Stimulated activated CD8-positive, alpha-beta memory T cell treated with anti-CD3 and anti-CD28 coated beads, Interleukin-4, amount 100 ng/mL, for 1 hour (primary cell): ENCODE measurements at places on chromosomes 7 and 10.

- DNase-seq: no peak
These were observed 285.7 kb downstream of the RPS24 start for GRCh38 chr10:78319371-78319770.

DNA sequence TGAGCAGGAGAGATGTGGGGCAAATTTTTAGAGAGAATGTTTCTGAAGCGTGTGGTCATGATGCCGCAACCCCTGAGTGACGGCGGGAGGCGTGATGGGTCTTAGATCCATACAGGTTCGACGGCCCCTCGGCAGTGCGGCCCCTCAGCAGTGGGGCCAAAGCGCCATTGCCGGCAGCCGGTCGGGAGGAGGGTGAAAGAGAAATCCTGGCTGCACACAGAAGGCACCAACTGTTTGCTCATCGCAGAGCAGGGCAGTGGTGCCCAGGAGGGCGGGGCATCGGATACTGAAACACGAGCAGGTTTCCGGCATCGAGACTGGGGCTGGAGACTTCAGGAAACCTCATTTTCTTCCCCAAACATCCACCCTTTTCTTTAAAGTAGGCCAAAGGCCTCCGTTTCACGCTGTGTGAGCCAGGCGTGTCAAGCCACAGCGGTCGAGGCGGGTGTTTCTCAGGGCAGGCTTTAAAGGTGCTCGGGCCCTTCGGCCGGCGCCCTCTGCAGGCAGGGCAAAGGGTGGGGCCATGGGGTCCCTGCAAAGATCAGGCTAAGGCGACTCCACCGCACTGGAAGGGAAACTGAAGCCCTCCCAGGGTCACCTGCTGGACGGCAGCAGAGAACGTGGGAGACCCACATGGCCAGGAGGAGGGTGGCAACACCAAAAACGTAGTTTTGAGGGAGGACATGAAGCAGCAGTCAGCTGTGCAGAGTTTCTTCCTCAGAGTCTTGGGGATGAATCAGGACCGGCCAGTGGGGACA is 42.0 kb upstream of the PPP2R2D start:
- no peak for DNase-seq

GRCh38 chr10:86226781-86227201 is 139.8 kb downstream of the GRID1 start:
- no peak for DNase-seq

- DNase-seq: no peak
These were observed 411.9 kb downstream of the TFEC start for GRCh38 chr7:115618676-115619075.

DNA sequence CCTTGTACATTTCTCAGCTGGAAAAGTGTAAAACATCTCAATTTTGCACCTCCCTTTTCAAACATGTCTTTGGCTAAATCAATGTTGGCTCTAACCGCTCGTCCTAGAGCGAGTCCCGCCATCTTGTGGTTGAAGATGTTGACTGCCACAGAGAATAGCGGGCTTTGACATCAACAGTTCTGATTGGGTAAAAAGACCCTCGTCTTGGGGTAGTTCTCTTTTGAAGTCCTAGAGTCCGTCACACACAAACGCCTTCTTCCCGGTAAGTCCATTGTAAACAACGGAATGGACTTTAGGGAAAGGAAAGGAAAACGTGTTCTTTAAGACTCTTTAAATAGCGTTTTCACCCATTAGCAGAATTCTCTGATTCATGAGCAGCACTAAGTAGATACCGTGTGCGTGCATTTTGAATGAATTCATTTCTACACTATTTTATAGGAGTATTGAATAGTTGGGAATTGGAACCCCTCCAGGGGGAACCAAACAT is 452 bp upstream of the RPP30 start:
- DNase-seq: no peak

DNA sequence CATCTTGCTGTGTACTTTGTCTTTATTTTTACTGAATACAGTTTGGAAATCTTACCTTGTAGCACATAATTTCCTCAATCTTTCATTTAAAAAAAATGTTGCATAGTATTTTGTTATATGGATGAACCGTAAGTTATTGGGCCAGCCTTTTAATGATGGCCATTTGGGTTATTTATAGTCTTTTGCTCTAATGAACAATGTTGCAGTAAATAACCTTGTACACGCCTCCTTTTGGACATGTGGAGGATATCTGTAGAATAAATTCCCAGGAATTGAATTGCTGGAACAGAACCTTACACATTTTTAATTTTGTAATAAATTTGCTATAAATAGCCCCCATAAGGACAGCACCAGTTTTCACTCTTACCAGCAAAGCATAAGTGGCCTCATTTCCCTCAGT is 12.7 kb upstream of the PRF1 start:
- DNase-seq: no peak

DNA sequence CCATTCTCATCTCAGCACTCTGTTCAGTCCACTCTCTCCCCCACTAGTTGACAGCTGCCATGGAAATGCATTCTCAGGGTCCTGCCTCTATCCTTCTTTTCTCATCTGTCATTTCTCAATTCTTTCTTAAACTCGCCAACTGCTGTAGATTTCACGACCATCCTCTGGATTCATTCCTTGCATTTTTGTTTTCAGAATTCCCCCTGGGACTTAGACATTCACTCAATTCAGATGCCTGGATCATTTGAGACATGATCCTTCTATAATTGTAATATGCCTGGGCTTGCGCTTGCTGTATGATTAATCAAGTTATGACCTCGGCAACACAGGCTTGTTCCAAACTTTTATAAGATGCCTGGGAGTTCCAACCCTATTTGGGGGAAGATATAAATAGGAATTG is 104.5 kb downstream of the RAB11FIP2 start:
- no peak for DNase-seq

DNA sequence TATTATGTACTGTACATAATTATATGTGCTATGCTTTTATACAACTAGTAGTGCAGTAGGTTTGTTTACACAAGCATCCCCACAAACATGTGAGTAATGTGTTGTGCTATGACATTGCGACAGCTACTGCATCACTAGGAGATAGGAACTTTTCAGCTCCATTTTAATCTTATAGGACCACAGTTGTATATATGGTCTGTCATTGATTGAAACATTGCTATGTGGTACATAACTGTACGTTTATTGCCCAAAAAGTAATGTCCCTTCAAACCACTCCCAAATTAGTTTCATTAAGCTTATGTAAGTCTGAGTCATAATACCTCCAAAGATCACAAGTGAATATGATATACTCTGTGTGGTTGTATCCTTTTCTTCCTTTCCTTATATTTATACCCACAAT is 183.2 kb upstream of the POT1 start:
- no peak for DNase-seq

DNA sequence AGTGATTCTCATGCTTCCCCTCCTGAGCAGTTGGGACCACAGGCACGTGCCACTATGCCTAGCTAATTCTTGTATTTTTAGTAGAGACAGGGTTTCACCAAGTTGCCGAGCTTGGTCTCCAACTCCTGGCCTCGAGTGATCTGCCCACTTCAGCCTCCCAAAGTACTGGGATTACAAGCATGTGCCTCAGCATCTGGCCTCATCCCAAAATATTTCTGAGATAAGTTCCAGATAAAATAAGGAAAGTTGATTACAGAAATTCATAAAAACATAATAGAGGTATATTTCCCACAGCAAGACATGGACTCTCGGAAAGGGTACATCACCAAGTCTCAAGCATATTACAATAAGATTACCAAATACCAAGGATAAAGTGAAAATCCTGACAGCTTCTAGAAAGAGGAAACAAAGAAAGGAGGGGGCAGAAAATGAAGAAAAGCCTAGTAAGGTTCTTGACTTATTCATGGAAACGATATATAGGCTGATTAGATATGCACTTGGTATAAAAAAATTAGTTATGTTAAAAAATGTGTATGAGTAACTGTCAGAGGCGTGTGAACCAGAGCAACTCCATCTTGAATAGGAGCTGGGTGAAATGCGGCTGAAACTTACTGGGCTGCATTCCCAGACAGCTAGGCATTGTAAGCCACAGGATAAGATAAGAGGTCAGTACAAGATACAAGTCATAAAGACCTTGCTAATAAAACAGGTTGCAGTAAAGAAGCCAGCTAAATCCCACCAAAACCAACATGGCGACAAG is 35.0 kb downstream of the IQUB start:
- no peak for DNase-seq

GRCh38 chr7:76286842-76287403 is 15.6 kb upstream of the HSPB1 start:
- no peak for DNase-seq

DNA sequence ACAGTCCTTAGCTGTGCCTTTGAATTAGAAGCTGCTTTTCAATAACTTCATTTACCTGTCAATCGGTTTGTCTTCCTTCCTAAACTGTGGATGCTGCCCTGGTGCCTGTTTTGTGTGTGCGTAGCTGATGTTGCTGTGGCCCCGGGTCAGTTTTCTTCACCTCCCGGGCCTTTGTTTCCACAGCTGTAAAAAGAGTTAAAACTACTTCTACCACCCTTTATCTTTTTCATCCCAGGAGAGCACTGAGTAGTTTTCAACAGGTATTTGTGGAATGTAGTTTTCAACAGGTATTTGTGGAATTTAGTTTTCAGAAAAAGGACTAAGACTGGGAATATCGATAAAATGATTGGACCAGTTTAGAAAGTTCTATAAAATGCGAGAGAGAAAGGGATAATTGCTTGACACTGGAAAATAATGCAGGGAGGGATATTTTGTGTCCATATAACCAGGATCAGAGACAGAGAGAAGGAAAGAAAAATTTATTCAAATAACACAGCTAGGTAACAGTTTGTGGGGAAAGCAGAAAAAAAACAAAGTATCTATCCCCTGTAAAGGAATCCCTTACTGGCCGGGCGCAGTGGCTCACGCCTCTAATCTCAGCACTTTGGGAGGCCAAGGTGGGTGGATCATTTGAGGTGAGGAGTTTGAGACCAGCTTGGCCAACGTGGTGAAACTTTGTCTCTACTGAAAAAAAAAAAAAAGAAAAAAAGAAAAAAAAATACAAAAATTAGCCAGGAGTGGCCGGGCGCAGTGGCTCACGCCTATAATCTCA is 15.9 kb upstream of the IGF2BP3 start:
- DNase-seq: no peak
